Activated T-helper 1 cell treated with anti-CD3 and anti-CD28 coated beads, Interleukin-12 subunit alpha, Interleukin-12 subunit beta, Interleukin-2, Interleukin-4 antibody, amounts not matched to agents 30 ng/mL and 10 ng/mL and 1 ng/mL, durations not matched to agents 14 hours and 24 hours and 36 hours (primary cell): ENCODE measurements at places on chromosomes 6 and 20.
A peak's percentile ranks its signal among the peaks of the same experiment; 100 is the strongest.

GRCh38 chr6:63395381-63395780 lies 75.6 kb upstream of the LGSN start:
- no peak for DNase-seq

DNA sequence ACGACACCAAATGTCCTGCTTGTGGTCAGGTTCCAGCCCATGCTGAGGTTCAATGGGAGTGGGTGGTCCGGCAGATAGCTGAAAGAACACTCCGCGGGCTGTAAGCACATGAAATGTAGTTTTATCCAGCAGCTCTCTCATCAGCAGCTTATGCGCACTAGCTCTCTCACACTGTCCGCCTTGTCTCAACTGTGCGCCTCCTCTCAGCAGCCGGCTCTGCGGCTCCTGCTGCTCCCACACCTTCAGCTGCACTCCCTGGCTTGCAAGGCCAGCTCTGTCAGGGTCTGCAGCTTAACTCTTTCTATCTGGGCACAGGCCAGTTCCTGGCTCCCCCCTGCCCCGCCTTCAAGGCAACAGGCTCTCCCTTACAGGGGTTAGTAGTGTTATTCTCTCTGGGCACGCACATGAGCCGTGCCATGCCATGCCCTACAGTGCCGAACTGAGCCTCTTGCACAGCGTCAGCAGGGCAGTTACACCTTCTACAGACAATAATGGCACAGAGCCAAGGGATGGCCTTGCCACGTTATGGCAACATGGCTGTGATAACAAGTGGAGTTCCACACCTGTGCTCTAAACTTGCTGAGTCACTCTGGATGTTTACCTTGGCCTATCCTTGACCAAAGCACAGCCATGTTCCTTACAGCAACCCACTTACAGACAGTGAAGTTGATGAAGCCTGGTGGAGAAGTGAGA lies 84.0 kb upstream of the LRFN2 start:
- DNase-seq: no peak

GRCh38 chr6:142296975-142297604 lies 4.7 kb upstream of the ADGRG6 start:
- no peak for DNase-seq

DNA sequence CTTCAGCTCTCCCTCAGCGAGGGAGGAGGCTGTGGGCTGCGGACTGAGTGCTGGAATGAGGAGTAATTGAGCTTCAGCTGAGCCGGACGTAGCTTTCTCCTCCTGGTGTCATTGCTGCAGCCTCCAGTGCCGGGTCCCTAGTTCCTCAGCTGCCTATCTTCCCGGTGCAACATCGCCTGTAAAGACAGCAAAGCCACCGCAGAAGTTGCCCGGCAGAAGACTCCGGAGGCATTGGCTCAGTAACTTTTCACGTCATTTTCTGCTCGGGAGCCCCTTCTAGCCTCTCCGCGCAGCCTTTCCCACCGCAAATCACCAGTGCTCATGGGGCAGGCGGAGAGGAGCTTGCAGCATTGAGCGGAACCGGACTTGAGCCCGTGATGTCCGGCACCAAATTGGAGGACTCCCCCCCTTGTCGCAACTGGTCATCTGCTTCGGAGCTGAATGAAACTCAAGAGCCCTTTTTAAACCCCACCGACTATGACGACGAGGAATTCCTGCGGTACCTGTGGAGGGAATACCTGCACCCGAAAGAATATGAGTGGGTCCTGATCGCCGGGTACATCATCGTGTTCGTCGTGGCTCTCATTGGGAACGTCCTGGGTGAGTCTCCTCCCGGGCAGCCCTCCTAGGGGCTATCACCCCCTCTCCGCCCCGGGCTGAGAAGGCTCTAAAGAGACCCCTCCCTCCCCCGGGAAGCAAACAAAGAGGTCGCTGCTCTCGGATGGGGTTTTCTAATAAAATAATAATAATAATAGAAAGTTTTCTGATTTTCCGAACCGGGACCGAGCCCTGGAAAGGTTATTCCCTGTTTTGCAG lies at the start of gene HCRTR2:
Gene HCRTR2 (plus strand): TSS at position 305 of the 816 bp plus-strand sequence. CDS start 73 bp downstream, at position 378.
- no peak for DNase-seq

DNA sequence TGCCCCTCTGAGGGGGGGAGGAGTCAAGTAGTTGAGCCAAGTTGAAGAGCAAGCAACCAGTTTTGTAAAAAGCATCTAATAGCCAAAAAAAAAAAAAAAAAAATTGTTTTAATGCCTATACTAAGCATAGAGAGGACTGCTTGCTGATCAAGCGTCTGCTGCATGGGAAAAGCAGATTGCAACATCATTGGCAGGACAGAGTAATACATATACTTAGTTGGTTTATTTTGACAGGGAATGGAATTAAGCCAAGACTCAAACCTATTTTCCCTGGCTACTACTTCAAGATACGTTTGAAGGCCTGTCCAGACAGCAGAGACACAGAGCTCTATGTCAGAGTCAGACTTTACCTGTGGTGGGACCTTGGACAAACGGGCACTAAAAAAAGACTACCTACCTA lies 120.5 kb downstream of the RTN4IP1 start:
- no peak for DNase-seq

DNA sequence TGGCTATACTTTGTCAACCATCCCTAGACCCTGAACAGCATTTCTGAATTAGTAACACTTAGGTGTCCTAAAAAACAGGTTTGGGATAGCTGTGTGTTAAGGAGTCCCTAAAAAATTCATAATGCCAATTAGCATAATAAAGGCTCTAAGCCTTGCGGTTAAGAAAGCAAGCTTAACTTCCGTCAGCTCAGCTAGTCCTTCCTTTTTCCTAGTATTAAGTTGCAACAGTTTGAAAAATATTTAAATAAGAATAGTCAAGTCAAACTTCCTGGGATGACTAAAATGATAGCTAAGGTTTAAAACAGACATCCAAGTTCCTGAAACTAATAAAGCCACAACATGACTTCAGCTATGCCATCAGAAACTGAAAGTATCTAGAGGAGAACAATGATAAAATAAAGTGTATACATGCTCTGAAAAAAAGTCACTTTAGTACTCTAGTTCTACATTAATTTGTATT lies 3.5 kb downstream of the AKIRIN2 start:
- no peak for DNase-seq

GRCh38 chr20:46757754-46758678 lies 48.6 kb downstream of the SLC2A10 start:
- peak; percentile 37 for DNase-seq

DNA sequence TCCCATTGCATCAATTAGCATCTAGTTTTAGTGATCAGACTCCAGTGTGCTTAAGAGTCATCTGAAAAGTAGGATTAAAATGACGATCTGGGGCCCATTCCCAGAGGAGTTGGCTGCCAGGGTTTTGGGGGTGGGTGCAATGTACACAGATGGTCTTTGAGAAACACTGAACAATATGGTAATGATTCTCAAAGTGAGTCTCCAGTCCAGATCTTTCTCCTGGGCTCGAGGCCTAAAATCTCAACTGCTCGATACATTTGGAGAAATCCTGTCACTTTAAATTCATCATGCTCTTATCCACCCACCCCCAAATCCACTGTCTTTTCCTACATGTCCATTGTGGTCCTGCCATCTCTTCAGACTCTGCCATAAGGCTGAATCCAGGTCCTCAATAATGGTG lies 80.7 kb upstream of the MYLIP start:
- no peak for DNase-seq

GRCh38 chr6:114100215-114100994 lies 129.5 kb upstream of the HDAC2 start:
- DNase-seq: no peak

DNA sequence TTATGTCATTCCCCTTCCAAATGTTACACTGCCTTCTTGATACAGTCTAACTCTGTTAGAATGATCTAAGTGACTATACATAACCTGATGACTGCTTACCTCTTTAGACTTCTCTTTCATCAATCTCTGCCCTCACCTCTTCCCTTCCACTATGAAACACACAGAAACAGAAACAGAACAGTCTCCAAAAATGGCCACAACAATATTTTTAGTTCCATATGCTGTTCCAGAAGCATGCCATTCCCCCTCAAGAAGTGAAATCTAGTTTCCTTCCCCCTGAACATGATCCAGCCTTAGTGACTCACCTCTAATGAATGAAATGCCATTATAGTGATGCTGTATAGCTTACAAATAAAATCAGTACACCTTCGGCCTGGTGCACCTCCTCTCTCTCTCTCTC lies 229.3 kb upstream of the TENT5A start:
- no peak for DNase-seq

- no peak for DNase-seq
Measured at GRCh38 chr6:133170602-133171001, 70.6 kb upstream of the EYA4 start.

DNA sequence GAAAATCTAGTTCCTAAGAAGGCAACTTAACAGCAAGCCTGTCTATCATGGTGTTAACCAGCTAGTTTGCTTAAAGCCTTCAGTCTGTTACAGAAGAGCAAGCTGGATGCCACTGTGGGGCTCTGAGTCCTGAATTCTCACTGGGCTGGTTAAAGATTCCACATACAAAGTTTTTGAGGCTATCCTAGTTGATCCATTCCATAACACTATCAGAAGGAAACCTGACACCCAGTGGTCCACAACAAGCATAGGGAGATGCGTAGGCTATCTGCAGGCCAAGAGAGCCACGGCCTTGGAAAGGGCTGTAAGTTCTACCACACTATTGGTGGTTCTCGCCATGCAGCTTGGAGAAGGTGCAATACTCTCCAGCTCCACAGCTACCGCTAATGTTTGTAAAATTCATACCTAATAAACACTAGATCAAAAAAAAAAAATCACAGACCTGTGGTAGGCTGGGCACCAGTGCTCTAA lies 420 bp upstream of the MCCD1 start:
- no peak for DNase-seq

GRCh38 chr6:26064619-26065257 lies 22.5 kb upstream of the HFE start:
- no peak for DNase-seq

- DNase-seq: peak; percentile 64
Measured at GRCh38 chr20:44215125-44215524, 4.6 kb upstream of the OSER1 start.

DNA sequence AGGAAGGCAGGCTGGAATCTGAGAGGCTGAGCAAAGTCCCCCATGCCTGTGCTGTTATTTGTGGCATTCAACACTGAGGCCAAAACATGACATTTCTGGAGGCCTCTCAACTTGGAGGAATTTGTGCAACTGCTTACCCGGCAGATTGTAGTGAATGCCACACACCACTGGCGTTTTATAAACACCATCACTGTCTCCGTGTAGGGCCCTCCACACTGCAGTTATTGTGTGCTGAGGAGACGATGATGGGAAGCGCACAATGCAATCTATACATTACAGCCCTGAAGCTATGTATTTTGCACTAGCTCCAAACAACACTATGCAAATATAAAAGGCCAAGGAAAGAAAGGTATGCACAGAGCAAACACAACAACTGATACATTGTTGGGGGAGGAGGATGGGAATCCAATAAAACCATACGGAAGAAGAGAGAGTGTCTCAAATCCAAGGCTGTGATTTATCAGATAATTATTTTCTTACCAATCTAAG lies 106.5 kb downstream of the SMLR1 start:
- DNase-seq: no peak

DNA sequence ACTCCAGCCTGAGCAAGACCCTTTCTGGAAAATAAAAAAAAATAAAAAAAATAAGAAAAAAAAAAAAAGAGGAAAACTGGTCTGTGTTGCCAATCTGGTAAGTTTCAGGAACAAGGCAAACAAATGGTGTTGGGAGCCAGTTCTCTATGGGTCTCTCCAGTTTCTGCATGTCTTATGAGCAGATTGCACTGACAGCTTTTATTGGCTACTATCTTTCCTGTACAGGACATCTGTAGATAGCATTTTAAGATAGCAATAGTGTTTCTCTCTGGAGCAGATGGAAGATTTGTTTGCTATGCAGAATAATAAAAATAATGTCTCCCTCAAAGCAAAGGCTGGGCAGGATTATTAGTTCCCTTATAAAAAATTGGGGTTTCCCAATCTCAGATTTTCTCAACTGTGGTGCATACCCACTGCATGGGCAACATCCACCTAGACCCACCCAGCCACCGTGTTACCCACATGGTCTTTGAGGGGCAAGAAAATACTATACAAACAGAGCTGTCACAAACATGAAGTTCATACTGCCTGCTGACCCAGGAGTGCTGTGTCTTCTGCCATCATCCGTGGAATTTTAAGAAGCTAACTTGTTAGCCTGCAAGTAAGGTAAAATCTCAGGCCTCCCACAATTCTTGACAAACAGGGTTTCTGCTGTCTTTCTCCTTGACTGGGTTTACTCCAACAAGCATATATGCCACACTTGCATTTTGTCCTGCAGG lies 9.5 kb downstream of the GMDS start:
- DNase-seq: no peak

DNA sequence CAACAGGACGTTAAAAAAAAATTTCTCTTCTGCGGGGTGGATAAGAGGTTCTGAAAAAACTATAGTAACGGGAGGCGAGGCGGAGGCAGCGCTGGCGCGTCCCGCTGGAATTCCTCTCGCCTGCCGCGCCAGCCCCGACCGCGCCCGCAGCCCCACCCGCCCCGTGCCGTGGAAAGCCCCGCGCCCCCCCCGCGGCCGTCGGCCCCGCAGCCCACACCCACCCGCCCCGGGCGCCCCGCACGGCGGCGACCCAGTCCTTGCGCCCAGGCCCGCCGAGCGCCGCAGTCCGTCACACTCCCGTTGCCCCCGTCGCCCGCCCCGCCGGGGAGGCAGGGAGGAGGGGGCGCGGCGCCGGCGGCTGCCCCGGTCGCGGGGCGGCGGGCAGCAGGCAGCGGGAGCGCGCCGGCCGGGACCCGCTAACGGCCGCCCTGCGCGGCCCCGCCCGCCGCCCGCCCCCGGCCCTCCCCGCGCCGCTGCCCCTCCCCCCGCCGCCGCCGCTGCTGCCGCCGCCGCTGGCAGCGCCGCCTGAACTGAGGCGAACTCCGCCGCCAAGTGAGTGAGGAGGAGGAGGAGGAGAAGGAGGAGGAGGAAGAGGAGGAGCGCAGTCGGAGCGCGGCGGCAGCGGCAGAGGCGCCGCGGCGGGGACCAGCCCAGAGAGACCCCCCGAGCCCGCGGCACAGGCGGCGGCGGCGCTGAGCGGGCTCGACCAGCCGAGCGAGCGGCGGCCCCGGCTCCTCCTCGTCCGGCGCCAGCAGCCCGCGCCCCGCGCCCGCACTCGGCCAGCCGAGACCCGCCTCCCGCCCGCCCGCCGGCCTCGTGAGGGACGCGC lies at the start of gene QKI:
Gene QKI (plus strand): TSS at position 602 of the 829 bp plus-strand sequence. CDS start 476 bp downstream, outside the sequence.
- DNase-seq: peak; percentile 76

DNA sequence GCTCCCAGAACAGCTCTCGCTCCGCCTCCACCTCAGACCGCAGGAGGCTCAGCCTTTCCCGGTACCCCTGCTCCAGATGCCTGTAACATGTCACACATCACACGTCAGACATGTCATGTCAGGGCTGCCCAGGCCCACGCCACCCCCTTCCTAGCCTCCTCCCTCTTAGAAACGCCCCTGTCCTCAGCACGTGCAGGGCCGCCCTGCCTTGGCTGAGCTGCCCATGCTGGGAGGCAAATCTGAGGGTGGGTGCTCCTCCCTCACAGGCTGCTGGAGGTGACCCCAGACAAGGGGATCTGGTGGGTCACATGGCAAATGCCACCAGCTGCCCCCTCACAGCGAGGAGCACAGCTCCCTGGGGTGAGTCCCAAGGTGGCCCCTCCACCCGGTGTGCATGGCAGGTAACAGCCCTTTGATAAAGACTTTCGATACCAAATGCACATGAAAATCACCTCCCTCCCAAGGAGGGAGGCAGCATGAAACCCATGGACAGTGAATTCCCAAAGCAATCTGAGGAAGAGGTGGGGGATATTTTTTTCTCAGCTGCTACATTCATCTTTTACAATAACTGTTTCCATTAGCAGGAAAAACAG lies 84.1 kb downstream of the GINS1 start:
- DNase-seq: no peak
